ENCODE measurements at places on chromosomes 11 and 22.

DNA sequence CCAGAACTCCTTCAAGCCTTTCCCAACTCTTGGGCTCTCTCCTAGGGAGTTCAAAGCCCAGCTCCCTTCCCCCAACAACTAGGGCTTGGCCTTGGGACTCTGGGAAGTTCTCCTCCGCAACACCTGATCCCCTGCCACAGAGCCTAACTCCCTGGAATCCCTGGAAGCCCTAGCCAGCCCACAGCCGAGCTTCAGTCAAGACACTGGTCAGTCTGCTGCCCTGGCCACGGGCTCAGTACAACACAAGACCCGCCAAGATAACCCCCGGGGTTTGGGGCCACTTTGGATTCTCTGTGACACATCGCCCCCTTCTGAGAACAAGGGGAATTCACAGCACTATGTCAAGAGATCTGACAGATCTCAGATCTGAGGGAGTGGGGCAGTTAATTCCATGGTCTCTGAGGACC, 58.3 kb downstream of the SLC22A12 start:
- DNase-seq: no peak

DNA sequence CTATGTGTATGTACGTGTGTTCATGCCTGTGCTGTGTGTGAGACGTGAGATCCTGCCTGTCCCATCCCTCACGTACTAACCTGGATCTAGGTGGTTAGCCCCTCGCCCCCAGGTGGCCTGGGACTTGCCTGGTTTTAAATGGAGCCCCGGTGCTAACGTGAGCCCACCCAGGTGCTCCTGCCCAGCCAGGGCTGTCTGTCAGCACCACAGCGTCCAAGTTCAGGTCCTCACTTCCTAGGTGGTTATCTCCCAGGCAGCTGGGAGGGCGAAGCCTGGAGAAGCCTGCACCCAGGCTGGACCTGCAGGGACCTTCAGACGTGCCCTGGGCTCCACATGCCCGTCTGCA, 86.0 kb downstream of the KCNQ1 start:
- DNase-seq: no peak

GRCh38 chr11:8760896-8761295, 78.3 kb downstream of the RPL27A start:
- no peak for DNase-seq

GRCh38 chr11:12499071-12499470, 121.7 kb downstream of the PARVA start:
- DNase-seq: no peak

DNA sequence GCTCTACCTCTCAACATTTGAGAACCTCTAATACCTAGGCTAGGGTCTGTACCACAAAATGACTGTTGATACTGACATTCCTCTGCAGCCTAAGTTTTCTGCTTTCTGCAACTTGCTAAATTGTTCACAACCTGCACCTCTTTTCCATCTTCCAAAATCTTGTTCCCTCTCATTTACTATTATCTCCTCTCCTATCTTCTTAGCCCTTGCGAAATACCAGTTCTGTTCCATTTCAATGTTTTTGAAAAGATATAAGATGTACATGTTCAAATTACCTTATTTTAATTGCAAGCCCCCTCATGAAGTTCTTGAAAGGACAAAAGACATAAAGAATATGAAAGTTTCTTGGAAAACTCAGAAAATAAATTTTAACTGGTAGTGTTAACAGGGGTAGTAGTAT, 72.3 kb downstream of the FAM168A start:
- no peak for DNase-seq

DNA sequence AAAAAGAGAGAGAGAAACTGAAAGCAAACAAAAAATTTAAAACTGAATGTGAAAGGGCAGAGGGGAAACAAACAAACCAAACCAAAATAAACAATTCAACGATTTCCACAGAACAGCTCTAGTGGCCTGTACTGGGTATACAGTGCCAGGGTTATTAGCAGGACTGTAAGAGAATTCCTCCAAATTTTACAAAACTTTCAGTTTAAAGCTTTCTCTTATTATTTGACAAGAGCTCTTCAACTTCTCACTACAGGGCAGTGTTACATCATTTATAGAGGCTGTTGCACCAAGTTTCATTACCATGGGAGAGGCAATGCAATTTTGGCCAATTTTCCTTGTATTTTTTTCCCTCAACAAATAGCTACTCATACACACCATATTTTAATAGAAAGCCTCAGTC, 44.3 kb upstream of the CLPB start:
- DNase-seq: no peak

- no peak for DNase-seq
Measured at GRCh38 chr22:23562186-23562585, 17.9 kb downstream of the IGLL1 start.

- DNase-seq: no peak
Measured at GRCh38 chr11:78030429-78031325, 7.6 kb upstream of the KCTD14 start.

DNA sequence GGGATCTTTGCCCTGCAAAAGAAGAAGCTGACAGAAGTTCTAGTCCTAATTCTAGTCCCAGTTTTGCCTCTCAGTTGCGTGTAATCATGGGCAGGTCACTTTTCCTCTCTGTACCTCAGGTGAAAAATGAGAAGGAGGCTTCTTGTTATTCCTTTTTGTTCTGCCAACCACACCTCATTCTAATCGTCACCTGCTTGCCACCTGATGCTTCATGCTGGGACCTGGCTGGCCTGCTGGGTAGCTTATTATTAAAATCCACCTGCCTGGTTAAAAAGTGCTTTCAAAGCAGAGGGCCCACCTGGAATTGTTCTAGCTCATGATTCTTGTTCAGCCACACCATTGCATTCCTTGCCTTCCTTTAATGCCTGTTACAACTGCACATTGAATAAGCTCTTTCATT, 8.4 kb upstream of the ALG8 start:
- DNase-seq: no peak

DNA sequence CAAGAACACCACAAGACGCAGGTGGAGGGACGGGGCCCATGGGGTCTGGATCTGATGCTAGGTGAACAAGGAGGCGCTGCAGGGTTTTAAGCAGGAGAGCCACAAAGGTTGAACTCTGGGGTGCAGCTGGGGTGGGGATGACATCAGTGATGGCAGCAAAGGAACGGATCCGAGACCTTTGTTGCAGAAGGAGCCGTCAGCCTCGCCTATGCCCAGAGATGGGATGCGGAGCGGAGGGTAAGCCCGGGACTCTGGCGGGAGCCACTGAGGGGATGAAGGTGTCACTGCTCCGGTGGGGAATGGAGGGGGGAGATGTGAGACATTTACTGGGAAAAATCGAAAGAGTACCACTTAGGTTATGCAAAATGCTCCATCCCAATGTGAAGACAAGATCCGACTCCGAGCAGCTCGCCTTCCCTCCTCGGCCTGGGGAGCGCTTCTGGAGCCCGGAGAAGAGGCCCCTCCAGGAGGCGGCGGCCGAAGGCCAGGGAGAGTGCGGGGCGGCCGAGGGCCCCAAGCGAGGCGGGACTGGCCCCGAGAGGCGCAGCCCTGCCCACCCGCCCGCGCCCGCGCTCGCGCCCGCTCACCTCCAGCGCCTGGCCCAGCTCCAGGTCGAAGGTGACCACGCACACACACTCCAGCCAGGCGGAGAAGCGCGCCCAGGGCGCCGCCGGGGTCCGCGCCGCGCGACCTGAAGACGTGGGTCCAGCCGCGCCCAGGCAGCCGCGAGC, 422 bp downstream of the DENND6B start:
- no peak for DNase-seq

DNA sequence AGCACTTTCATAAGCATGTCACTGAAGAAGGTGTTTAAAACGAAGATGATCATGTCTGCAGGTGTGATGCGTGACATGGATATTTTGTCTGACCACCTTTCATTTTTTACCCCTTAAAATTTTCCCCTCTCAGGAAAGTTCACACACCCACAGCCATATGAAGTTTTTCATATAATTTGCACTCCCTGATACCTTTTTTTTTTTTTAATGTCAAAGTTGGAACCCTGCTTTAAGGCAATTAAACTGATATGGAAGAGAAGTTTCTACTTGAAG, 104.6 kb downstream of the ATXN10 start:
- no peak for DNase-seq

GRCh38 chr11:7251487-7251835, 243 bp upstream of the SYT9 start:
- DNase-seq: no peak

- no peak for DNase-seq
Measured at GRCh38 chr11:112786886-112787530, 174.2 kb upstream of the NCAM1 start.

Measured in SW480 (cell line).